ENCODE measurements at places on chromosomes 4 and X.

DNA sequence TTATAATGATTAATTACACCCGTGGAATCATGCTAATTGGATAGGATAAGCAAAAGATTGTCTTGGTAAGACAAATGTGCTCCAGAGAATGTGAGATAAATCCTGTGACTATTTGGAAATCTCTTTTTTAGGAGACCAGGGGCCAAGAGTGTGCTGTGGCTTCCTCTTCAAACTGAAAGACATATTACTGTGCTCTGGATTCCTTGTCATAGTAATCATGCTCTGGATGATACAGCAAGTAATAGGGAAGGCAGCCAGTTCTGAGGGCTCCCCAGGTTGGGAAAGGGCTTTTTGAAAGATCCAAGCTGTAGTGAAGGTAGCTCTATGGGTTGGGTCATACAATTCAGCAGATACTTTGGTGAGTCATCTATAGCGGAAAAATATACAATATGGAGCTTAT lies 600.5 kb downstream of the PCDH18 start:
- no peak for DNase-seq

- no peak for DNase-seq
Measured at GRCh38 chr4:29653221-29653620, 1066.9 kb upstream of the PCDH7 start.

GRCh38 chr4:31291238-31291637 lies 571.1 kb downstream of the PCDH7 start:
- DNase-seq: no peak

DNA sequence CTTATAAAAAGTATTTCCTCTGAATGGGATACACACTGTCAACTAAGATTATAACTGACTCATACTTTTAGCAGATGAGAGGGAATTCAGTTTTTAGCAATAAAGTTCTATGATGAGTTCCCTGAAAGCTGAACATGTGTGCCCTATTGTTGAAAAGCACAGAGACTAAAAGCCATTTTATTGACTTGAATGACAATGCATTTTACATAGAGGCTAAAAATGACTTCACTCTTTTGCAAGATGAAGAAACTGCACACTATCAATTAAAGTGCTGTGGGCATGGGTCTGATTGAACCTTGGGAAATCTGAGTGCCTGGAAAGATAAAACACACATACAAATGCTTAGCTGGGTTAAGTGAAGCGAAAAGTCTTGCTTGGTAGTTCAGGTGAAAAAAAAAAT lies 633.4 kb downstream of the PDHA2 start:
- no peak for DNase-seq

DNA sequence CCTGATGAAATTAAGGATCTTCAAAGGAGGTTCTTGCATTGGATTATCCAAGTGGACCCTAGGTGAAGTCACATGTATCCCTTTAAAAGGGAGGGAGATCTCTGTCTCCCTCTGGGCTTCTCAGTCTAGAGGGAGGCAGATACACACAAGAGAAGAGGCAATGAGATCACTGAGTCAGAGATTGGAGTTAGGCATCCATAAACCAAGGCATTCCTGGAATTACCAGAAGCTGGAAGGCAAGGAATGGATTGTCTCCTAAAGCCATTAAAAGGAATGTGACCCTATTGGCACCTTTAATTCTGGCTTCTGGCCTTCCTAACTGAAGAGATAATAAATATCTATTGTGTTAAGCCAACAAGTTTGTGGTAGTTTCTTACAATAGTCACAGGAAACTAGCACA lies 383.2 kb downstream of the PACRGL start:
- no peak for DNase-seq

- no peak for DNase-seq
Measured at GRCh38 chr4:85102606-85103005, 136.1 kb upstream of the WDFY3 start.

DNA sequence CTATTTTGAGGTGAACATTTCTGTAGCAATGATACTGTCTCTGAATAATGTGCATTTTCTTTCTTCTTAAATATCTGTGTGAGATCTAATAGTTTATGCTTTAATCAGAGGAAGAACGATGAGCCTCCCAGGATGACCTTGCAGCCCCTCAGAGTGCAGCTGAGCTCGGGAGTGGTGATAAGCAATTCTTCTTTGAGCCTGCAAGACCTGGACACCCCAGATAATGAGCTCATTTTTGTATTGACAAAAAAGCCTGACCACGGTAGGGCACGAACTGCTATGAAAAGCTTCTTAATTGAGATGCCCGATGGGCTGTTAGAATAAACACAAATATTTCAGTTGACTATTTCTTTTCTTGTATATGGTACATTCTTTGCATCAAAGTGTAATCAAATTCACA lies 105.0 kb upstream of the ANXA3 start:
- DNase-seq: no peak

- peak; percentile 87 for DNase-seq
Measured at GRCh38 chrX:48802089-48802904, 430 bp downstream of the HDAC6 start.

DNA sequence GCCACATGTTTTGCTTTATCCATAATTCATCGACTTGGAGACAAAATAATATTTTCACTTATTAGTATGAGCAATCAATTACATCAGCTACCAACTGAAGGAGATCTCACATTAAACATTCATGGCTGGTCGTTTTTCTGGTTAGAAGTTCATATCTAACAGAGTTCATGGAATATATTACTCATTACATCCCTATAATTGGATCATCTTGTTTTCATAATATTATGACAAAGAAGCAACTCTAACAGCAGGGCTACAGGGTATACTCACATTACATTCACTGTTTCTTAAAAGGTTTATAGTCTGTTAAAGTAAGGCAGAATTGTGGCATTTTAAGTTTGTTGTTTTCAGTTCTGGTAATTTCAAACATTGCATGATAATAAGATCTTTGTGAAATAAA lies 33.0 kb downstream of the GSTCD start:
- DNase-seq: no peak

GRCh38 chrX:154381271-154381670 lies 2.2 kb downstream of the EMD start:
- no peak for DNase-seq

DNA sequence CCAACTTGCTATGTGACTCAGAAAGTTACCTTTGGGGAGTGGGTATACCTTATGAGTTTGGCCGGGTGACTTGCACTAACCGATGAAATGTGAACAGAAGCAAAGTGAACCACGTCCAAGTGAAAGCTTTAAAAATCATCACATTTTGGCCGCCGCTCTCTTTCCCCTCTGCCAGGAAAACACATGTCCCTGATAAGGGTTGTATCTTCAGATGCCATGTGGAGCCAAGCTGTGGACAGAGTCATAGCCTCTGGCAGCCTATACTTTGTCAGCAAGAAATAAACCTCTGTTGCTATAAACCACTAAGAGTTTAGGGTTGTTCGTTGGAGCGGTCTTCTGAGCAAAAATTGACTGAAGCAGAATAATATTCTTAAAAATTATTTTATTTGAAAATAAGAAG lies 92.3 kb downstream of the PRDM5 start:
- DNase-seq: no peak

- peak; percentile 70 for DNase-seq
Measured at GRCh38 chr4:74623041-74623440, 171.3 kb downstream of the BTC start.

- peak; percentile 69 for DNase-seq
Measured at GRCh38 chrX:48558271-48558670, 16.0 kb upstream of the RBM3 start.

DNA sequence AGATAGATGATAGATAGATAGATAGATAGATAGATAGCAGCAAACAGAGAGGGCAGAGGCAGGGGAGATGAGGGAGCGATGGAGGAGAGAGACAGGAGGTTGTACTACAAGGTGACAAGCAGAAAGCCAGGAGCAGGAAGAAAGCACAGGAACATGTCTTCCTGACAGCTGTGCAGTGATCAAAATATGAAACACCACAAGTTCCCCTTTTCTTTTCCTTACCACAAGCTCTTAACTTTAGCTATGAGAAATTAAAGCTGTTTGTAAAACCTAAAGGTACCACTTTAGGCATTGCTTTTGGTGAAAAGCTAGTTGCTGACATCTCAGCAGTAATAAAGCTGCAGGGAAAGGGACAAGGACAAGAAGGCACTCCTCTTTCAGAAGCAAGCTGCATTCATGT lies 9.1 kb upstream of the MAGED4B start:
- no peak for DNase-seq

DNA sequence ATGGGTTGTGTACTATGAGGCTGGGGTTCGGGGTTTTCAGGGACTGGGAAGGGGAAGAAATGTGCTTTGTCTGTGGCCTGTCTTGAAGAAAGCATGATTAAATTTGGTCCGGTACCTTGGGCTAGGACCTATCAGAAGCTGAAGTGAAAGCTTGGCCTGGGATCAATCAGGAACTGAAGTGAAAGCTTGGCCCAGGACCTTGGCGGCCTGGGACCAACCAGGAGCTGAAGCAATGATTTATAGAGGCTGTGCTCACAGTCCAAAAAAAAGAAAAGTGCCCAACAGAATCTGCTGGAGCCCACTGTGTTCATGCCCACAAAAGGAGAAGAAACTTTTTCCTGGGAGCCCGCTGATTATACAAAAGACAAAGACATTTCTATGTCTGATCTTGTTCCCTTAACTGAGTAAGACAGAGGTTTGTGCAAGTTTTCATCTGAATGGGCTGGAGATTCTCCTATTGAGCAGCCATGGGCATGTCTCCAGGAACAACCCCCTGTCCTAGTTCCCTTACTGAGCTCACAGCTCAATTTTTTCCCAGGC lies 1427.9 kb downstream of the FAM133A start:
- no peak for DNase-seq

GRCh38 chrX:103737696-103738095 lies 27.0 kb downstream of the TMEM31 start:
- DNase-seq: no peak

DNA sequence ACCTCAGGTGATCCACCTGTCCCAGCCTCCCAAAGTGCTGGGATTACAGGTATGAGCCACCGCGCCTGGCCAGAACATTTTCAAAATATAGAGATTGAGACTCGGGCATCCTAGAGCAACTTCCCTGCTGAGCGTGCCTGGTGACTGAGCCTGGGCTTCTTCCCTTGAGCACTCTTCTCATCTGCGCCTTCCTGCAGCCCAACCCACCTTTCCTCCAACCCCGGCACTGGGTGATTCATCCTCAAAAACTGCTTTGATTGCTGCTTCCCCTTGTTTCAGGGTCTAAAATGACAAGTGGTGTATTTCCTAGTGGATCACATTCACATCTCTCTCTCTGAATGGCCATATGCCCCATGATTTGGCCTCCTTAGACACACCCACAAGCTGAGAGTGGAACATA lies 37.8 kb downstream of the PHKA2 start:
- no peak for DNase-seq

GRCh38 chr4:185587427-185588161 lies 52.3 kb upstream of the PDLIM3 start:
- peak; percentile 22 for DNase-seq

DNA sequence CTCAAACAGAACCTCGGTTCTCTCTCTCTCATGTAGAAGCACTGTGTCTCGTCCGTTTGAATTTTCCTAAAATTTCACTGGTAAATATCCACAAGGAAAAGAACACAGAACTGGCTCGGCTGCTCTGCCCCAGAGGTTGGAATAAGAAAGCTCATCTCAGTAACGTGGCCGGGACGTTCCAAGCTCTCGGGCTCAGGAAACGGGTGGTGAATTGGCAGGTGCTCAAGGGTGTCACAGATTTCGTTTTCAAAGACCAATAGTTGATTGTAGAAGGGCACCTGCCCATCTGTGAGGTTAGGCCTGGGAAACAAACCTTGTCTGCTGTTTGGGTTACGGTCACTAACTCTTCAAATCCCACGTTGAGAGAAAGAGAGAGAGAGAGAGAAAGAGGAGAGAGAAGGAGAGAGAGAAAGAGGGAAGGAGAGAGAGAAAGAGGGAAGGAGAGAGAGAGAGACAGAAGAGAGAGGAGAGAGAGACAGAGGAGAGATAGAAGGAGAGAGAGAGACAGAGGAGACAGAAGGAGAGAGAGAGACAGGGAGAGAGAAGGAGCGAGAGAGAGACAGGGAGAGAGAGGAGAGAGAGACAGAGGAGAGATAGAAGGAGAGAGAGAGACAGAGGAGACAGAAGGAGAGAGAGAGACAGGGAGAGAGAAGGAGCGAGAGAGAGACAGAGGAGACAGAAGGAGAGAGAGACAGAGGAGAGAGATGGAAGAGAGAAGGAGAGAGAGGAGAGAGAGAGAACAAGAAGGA lies 106.6 kb downstream of the CRLF2 start:
- DNase-seq: no peak

DNA sequence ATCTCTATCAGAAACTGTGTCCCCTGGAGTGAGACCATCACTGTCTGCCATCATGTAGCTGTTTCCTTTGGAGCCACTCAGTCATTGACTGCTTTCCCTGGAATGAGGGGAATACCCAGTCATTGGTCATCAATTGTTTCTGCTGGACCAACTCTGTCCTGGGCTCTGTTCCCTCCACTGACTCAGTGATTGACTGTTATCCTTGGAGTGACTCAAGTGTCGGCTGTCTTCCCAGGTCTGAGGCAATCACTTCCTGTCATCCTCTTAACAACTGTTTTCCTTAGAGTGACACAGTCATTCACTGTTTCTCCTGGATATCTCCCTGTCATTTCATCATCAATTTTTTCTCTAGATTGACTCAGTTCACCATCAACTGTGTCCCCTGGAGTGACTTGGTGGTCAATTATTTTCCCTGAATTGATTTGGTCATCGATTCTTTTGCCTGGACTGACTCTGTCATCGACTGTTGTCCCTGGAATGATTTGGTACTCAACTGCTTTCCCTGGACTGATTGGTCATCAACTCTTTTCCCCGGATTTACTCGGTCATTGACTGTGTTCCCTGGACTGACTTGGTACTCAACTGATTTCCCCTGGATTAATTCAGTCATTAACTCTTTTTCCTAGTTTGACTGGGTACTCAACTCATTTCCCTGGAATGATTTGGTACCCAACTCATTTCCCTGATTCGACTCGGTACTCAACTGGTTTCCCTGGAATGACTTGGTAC lies 327.9 kb upstream of the VCX start:
- no peak for DNase-seq

DNA sequence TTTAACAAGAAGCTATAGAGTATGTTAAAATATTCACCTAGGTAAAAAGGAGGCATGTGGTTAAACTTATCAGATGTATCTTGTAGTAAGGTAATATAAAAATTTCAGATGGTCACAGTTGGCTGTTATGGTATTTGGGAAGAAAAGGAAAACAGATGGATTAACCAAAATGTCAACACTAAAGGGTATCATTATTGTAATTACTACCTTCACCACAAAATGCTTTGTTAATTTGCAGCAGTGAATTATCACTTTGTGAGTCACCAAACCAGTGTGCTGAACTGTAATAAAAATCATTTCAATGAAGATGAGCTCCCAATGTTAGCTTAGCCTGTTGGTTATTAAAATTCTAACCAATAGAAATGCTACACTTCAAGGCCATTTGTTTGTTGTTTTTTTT lies 233.9 kb downstream of the RPA4 start:
- DNase-seq: no peak

GRCh38 chrX:147749308-147749707 lies 162.4 kb upstream of the FMR1 start:
- no peak for DNase-seq
